ENCODE measurements at places on chromosomes 11 and 22.

GRCh38 chr11:130527636-130528297, 79.3 kb downstream of the ADAMTS15 start:
- no peak for DNase-seq

DNA sequence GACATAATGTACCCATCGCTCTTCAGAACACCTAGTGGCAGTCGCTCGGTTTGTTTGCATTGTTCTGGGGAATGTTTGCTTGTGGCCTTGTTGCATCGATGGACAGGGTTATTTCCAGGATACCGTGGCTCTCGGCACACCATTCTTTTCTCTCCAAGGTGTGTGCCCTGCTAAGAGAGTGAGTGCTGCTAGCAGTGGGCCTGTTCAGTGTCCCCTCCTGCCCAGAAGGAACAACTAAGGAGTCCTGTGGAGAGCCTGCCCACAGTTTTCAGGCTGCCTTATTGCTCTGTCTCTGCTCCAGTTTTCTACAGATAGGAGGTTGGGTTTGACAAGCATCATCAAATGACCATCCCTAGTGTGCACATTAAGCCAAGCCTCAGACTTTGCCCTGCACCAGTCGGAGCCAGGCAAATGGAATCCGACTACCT, 1.4 kb downstream of the CRY2 start:
- DNase-seq = no peak

- no peak for DNase-seq
Observed at GRCh38 chr22:27154717-27155116, 497.3 kb downstream of the MIAT start.

GRCh38 chr11:20477418-20478090, 90.0 kb downstream of the PRMT3 start:
- no peak for DNase-seq

DNA sequence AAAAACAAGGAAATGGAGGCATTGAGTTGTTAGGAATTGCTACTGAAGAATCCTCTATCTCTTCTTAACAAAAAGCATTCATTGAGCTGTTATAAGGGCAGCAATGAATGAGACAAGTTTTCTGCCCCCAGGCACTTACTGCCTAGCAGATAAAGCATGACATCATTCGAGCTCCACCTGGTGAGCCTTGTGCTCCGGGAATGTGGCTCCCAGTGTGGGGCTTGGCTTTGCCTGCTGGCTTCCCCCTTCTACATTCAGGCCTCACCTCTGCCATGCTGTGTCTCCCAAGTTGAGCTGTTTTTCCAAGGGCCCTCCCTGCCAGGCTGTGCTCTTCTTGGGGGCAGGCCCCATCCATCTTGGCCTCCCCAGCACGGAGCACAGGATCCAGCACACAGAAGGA, 56.9 kb upstream of the EIF3D start:
- DNase-seq = peak; percentile 54

- no peak for DNase-seq
Observed at GRCh38 chr11:86746514-86746913, 53.8 kb upstream of the PRSS23 start.

DNA sequence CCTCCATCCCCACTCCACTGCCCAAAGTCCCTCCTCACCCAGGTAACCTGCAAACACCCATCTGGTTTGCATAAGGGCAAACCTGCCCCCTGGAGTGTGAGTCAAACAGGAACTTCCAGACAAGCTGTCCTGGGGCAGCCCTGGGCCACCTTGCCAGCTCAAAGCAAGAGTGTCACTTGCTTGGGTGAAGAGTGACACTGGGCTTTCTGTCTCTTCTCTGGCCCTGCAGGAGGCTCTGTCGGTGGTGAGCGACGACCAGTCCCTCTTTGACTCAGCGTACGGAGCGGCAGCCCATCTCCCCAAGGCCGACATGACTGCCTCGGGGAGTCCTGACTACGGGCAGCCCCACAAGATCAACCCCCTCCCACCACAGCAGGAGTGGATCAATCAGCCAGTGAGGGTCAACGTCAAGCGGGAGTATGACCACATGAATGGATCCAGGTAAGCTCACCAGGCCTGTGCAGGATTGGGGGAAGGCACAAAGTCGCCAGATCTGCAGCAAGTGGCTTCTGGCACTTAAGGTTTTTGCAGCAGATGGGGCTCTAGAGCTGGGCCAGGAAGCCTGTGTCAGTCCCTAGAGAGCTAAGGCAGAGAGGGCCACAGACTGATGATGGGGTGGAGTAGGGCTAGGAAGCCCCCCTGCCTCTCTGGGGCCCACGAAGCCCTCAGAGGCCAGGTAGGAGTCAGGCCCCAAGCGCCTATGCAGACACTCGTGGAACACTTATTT, 64.2 kb downstream of the FLI1 start:
- DNase-seq = no peak

DNA sequence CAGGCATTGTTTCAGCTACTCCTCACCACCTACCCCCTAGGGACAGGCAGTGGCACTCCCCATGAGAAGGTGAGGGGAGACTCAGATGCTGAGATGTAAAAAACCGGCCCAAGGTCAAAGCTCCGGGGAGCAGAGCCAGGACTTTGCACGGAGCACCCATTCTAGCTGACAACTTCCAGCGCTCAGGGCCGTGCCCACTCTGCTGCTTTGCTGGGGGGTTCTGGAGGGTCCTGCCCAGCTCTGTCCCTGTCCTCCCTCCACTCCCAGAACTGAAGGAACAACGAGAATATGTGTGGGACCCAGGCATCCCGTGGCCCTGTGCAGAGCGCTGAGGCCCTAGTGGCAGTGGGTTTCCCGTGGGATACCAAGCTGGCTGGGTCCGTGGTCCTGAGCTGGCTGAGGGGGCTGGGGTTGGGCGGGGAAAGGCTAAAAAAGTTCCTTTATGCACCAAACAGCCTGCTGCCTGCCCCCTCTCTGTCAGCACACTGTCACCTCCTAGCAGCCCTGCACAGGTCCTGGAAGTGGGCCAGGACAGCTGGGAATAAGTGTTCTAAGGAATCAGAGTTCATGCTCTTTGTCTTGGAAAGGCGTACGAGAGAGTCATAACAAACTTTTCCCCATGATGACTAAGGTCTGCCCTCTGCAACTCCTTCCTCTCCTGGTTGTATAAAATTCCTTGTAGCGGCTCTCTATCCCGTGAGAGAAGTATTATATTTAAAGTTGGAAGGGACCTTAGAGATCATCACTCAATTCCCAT, 1.9 kb downstream of the MS4A10 start:
- DNase-seq = no peak

GRCh38 chr11:69912911-69913451, 93.8 kb upstream of the FGF3 start:
- peak; percentile 46 for DNase-seq

DNA sequence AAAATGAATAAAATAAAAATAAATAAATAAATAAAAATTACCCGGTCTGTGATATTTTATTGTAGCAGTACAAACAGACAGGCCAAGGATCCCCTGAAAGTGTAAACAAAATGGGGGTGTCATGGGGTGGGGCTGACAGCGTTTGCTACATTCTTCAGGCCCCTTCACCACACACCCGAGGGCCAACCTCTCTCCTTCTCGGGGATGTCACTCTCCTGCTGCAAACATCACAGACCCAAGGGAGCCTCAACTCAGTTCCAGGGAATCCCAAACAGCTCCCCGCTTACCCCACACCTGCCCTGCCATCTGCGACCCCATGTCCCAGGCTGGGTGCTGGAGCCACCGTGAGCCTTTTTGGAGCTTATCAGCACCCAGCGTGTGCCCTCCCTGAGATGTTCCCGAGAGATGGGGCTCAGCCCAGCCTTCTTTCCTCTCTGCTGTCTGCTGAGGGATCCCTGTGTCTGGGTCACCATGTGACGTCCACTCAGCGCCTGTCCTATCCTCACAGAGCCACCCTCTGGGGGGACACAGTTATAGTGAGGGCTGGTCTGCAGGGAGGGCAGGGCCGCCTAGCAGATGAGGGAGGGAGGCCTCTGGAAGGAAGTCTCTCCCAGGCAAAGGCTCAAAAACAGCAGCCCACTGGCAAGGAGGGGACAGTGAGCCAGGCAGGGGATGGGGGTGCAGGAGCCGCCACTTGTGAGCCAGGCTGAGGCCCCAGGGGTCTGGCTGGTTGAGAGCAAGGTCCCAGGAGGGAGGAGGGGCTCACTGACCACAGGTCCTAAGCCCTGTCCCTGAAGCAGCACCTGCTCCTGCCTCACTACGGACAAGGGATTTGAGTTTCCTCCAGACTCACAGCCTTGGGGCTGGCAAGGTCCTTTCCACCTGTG, 1041.6 kb downstream of the BRD1 start:
- DNase-seq = no peak

GRCh38 chr11:103727262-103727661, 309.2 kb upstream of the DDI1 start:
- DNase-seq = no peak

DNA sequence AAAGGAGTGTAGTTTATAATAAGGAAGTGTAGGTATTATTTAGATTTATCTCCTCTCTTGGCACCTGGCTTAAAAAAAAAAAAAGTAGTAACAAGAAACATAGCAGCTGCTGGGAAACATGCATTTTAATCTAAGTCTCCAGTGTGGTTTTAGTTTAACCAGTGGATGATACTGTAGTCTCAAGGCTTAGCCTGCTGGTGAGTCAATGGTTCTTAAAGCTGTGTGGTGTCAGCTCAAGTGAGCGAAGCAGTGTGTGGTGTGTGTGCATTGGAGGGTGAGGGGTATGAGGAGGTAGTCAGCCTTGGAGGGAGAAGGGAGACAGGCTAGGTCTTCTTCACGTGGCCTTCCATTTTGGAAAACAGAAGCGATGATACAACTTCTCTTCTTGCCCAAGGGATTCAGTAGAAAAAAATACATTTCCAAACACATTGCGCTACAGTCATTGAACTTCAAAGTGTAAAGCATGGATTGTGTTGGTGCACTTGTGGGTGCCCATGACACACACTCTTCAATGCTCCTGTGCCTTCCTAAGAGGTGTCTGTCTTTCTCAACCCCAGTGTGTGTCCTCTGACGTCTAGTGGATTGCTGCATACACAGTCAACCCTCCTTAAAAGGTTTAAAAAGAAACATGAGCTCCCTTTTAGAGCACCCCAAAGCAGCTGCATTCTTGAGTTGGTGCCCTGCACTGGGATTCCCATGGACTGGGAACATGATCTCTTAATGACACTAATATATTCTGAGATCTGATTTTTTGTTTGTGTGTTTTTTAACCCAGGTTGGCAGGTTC, 40.1 kb downstream of the ZBTB16 start:
- DNase-seq = no peak

DNA sequence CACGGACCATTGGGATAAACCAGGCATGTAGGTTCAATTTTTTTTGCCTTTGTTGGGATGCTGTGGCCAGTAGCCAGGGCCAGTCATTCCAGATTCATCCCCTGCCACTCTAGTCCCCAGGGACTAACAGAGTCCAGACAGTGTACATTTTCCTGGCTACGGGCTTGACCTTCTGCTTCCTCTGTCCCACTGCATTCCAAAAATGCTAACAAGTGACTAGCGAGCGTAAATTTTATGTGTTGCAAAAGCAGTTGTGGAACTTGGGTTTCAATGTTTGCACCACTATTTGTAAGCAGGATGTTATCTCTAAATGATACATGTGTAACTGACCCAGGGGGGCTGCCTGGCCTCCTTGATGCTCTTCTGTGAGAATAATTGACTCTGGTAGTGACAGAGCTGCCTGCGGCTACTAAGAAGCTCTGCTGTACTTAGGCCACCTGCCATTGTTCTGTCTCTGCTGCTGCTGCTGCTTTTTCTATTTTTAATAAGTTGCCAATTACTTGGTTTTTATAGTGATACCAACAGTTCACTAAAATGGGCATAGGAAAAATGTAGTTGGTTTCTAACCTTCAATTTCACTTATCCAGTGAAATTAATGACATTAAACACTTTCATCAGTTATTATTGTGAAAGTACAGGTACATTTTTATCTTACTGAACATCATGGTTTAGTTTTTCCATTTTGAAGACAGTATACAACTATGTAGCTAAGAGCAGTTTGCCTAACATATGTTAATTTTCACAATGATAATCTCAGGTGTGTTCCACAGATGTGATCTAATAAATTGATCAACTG, 26.8 kb downstream of the TNRC6B start:
- DNase-seq = no peak

DNA sequence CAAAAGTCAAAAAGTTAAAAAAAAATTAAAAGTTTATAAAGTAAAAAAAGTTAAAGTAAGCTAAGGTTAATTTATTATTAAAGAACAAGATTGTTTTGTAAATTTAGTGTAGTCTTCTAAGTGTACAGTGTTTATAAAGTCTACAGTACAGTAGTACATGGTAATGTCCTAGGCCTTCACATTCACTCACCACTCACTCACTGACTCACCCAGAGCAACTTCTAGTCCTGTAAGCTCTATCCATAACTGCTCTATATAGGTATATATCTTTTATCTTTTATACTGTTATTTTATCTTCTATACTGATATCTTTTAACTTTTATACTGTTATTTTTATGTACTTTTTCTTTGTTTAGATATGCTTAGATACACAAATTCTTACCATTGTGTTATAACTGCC, 11.2 kb downstream of the C2CD3 start:
- DNase-seq = no peak

All from H9 (cell line).